Caki2 (cell line): ENCODE measurements at places on chromosomes 1 and 21. TPM values are rescaled to one million over a fixed set of nuclear protein-coding genes. Genes with fewer than 3 reads are reported as not detected.

POU3F1 gene
- total RNA-seq: not detected in 2 replicates

OVAAL gene
- 0.61 TPM in 1 of 2 replicates, not detected in the other for total RNA-seq

SPATA1 gene
- total RNA-seq: not detected in 2 replicates

RCC1 gene
- total RNA-seq: 76.9 and 87.3 TPM in 2 replicates

SELENBP1 gene
- total RNA-seq: not detected in 2 replicates

S100A14 gene
- total RNA-seq: not detected in 2 replicates

- peak; percentile 16 for DNase-seq
These were observed 11.3 kb downstream of the FAM20B start for GRCh38 chr1:179036844-179037465.

- no peak for DNase-seq
These were observed 103.8 kb downstream of the TNFSF18 start for GRCh38 chr1:172946814-172947507.

DNA sequence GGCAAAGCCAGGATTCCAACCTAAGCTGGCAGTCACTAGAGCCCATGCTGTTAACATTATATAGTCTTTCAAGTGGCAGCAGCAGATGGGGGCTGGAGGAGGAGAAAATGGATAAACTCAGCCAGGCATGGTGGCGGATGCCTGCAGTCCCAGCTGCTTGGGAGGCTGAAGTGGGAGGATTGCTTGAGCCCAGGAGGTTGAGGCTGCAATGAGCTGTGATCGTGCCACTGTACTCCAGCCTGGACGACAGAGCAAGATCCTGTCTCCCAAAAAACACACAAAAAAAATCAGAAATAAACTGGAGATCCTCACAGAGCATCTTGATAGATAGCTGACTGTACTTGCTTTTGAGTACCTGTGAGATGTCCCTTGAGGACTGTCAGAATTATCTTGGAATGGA lies 13.4 kb upstream of the WDR26 start:
- no peak for DNase-seq

- no peak for DNase-seq
These were observed 15.3 kb downstream of the ACOT7 start for GRCh38 chr1:6378096-6378746.

DNA sequence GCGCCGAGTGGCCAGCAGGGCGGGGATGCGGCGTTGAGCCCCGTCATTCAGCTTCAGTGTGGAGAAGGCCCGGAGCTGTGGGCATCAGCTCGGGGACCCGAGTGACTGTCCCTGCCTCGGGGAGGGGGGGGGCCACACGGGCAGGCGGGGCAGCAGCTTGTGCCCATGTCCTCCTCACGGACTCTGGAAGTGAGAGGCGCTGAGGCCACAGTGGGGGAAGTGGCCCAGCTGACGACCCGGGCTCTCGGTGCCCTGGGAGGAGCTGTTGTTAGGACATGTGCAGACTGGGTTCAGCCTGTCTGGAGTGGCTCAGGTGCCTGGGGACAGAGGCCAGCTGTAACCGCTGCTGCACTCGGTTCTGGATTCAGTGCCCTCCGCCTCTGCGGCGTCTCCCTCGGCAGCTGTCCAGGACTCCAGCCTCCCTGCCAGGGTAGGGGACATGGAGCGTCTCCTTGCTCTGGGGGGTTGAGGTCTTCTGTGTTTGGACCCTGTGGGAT lies 71.1 kb downstream of the SKI start:
- no peak for DNase-seq

GRCh38 chr1:199691540-199691939 lies 336.0 kb upstream of the NR5A2 start:
- peak; percentile 58 for DNase-seq
